Daoy (cell line): ENCODE measurements at places on chromosomes 2 and 18. TPM values are rescaled to one million over a fixed set of nuclear protein-coding genes. Genes with fewer than 3 reads are reported as not detected.

GRCh38 chr18:50610349-50610748 lies 50.5 kb downstream of the MAPK4 start:
- DNase-seq, result peak; percentile 19

GRCh38 chr2:161901460-161901859 lies 172.6 kb downstream of the DPP4 start:
- no peak for DNase-seq

Gene CFC1
- total RNA-seq, result not detected in 2 replicates

DNA sequence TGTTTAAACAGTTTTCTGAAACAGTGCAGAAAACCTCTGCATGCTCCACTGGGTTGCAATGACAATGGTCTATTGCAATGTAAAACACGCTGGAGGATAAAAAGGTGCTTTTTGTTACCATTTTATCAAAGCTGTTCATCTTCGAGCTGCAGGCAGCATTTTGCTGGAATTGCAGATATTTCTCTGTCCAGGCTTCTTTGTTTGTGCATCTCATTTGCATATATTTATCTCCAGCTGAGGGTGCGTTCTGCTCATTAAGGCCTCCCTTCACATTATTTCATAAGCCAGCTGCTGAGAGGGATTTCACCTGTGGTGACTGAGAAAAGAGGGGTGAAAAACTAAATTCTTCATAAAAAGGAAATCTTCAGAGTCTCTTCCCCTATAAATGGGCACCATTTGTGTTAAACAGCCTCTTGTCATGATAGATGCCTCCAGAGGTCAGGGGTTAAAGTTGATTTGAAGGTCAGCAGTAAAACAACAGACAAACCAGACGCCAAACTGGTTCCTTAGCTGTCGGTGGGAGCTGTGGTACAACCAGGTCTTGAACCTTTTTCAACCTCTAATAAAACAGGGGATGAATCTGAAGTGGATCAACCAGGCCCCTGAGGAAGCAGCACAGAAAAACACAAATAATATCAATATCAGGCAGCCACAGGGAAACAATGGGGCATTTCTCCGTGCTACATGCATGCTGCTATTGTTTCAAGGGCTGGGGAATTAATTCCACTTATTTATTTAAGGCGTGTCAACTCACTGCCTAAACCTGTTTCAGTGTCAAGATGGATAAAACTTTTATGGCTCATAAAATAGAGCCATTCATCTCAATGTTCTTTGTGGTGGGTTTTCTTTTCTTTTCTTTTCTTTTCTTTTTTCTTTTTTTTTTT lies 265.1 kb downstream of the MEIS1 start:
- no peak for DNase-seq

DNA sequence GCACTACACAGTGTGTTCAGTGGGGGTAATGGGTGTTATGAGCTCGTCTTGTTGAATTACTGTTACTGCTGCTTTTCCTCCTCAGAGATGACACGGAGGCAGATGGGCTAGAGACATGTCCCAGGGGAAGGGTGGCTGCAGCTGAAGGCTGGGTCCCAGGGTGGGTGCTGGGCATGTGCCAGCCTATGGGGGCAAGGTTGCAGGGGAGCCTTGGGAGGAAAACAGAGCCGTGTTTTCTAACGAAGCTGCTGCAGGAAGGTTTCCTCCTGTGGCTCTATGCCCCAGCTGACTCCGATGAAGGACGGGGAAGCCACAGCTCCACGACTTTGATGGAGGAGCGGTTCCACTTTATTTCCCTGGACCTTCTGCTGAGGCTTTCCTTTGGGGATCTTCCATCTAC lies 42.4 kb downstream of the ASB18 start:
- DNase-seq, result no peak

DNA sequence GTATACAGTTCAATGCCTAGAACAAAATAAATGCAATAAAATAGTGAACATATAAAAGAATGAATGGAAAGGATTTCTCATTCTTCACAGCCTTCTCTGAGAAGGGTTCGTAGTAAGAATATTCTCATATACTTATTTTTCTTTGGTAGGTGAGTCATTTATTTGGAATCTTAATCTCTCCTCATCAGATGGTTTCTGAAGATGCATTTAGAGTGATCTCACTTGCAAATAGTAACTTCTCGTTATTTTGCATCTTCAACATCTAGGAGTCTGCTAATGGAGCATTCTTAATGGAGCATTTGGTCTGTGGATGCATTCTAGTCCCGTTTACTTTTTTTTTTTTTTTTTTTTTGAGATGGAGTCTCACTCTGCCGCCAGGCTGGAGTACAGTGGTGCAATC lies 3.9 kb downstream of the UBXN4 start:
- DNase-seq, result peak; percentile 7

DNA sequence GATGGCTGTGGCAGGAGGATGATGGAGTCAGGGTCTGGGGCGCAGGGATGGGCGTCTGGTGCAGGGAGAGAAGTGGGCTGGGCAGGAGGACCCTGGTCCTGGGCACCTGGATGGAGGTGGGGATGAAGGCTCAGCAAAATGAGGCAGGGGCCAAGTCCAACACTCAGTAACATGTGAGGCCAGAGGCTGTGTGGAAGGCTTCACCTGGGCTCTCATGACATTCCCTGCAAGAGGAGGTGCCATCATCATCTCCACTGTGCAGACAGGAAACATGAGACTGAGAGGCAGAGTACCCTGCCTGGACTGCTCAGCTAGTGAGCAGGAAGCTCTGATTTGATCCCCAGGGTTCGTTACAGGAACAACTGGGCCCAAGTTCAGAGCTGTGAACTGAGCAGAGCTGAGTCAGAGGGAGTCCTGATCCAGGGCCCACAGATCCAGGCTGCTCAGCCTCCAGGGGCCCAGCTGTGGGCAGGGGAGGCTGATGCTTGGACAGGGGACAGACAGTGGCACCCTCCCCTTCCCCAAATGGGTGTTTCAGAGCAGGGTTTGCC lies 36.9 kb downstream of the HJURP start:
- peak; percentile 49 for DNase-seq

GRCh38 chr2:235348329-235348728 lies 145.5 kb upstream of the AGAP1 start:
- no peak for DNase-seq

GRCh38 chr2:37625796-37626571 lies 45.5 kb downstream of the CDC42EP3 start:
- DNase-seq, result peak; percentile 75

Gene REG3G
- not detected in 2 replicates for total RNA-seq

DNA sequence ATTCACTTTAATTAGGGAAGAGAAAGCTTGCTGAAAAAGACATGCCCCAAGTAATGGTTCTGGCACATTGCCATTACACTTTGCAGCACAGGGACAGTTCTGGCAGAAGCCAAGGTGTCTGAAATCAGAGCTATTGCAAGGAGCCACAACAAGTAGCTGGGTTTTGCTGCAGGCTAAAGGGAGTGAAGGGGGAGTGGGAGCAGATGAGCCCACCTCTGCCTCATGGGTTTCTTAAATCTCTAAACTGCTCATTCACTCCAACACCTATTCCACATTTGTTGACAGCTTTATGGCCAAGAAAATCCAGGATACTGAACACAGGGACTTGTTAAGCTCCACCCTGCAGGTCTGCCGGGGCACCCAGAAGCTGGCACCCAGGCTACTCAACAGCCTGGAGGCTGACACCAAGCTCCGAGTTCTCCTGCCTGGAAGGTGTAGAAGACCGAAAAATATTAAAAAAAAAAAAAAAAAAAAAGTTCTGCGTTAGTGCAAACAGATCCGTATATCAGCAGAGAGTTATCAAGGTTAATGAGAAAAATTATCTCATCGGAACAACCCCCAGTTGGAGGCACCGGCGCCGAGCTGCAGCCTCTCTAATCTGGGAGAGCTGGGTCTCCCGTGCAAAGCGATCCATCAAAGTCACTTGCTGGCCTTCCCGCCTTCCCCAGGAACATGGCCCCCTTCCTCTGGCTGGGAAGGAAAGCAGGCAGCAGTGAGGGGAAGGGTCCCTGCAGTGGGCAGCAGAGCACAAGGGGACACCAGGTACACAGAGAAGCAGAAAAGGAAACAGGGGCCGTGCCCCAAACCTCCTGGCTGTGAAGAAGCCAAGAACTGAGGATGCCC lies 123.7 kb downstream of the HNMT start:
- DNase-seq, result no peak

- DNase-seq, result no peak
These were observed 134.3 kb upstream of the CTDP1 start for GRCh38 chr18:79545255-79545654.

DNA sequence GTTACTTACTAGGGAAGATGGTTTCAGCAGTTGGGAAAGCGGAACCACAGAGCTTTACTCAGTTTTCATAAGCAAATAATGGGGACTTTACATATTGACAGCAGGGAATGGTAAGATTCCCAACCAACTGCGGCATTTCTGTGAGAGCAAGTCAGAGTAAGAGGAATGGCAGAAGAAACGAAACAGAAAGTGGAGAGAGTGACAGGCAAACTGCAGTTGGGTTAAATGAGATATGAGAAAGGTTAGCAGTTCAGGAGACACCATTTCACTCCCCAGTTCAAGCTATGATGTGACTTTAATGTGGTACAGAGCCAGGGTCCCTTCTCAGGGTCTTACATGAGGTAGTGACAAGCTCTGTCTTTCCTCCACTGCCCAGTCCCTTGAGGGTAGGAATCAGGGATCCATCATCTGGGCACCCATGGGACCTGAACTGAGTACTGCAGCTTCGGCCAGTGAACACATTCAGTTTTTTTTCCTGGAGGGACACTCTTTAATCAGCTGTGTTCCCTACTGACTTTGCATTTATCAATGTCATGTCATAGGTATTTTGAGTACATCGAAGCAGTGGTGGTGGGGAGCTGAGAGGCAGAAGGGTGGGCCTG lies 33.0 kb upstream of the GREB1 start:
- DNase-seq, result no peak

Gene GFPT1
- 20.5 and 21.7 TPM in 2 replicates for total RNA-seq

DNA sequence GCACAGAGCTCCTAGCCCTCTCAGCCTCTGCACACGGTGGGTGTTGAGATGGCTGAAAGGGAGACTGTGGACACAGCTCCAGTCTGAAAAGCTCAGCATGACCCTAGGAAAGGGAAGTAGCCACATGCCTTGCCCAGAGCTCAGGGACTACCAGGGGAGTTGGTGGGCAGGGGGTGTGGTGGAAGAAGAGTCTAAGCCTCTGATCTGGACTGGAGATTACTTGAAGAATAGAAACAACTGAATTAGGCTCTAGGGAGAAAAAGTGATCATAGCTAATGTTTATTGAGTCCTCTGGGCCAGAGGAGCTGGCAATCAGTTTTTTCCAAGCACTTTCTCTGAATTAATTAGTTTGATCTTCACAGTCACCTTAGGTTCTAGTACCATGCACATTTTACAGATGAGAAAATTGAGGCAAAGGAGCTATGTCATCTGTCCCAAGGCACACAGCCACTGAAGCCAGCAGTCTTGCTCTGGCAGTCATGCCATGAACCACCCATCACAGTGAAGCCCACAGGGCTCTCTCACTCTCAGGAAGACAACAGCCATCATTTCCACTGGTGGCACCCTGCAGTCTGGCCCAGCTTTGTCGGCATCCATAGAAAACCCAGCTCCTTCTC lies 10.3 kb downstream of the SDC1 start:
- DNase-seq, result no peak

GRCh38 chr2:120622886-120623753 lies 112.5 kb upstream of the GLI2 start:
- DNase-seq, result no peak

- no peak for DNase-seq
These were observed 8.9 kb downstream of the KLF11 start for GRCh38 chr2:10052216-10052615.

DNA sequence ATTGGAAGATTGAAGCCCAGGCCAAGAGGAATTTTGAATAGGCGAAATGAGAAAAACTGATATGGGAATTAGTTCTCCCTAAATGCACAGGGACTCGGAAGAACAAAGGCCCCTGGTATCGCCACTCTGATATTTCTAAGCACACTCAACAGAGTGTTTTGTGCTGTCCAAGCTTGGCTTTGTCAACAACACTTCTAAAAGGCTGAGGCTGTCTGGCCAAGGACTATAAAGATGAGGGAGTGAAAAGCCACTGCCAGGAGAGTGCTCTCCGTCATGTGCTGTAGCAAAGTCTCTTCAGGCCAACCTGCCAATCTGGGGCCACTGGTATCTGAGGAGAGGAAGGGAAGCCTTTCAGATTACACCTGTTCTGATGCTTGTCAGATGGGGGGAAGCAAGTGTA lies 611.2 kb upstream of the PIK3C3 start:
- no peak for DNase-seq

DNA sequence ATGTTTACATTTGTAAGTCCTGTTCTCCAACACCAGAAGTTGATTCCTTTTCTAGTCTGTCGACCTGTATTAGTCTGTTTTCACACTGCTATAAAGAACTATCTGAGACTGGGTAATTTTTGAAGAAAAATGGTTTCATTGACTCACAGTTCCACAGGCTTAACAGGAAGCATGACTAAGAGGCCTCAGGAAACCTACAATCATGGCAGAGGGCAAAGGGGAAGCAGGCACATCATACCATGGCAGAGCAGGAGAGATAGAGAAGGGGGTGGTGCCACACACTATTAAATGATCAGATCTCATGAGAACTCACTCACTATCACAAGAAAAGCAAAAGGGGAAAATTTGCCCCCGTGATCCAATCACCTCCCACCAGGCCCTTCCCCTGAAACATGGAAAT lies 112.8 kb upstream of the MAP3K20 start:
- peak; percentile 76 for DNase-seq

GRCh38 chr2:46461709-46462171 lies 17.6 kb upstream of the TMEM247 start:
- DNase-seq, result no peak

- peak; percentile 68 for DNase-seq
These were observed 108.9 kb downstream of the CLIP4 start for GRCh38 chr2:29223851-29224692.

DNA sequence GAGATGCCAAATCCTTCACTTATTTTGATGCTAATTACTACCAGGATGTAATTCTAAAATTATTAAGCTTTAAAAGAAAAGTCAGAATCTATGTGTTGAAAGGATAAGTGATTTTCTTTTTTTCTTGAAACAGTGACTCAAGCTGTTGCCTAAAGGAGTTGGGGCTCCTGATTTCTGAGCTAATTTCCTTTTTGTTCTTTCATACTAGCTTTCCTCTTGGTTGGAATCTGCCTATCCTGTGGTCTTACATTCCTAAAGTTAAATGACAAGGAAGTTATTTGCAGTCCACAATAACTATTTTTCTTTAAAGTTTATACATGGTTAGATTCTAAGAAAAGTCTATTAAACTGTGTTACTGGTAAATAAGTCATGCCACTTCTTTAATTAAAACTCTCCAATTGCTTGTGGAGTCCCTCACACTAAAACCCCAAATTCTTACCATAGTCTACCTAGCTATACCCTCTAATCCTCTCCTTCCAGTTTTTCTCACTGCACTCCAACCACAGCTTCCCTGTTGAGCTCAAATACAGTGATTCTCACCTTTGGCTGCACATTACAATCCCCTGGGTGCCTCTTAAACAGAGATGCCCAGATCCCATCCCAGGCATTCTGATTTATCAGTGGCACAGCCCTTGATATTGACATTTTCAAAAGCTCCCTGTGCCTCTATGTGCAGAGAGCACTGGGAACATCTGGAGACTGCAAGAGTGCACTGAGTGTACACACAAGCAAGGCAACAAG lies 63.3 kb upstream of the EFEMP1 start:
- DNase-seq, result peak; percentile 22

GRCh38 chr2:36013064-36013463 lies 342.5 kb upstream of the CRIM1 start:
- no peak for DNase-seq

Gene ITM2C
- 41.8 and 41.9 TPM in 2 replicates for total RNA-seq
